ENCODE measurements at places on chromosomes 2 and 18. TPM values are rescaled to one million over a fixed set of nuclear protein-coding genes. Genes with fewer than 3 reads are reported as not detected.

- no peak for DNase-seq
Measured at GRCh38 chr2:70937866-70938585, 2.3 kb downstream of the ATP6V1B1 start.

DNA sequence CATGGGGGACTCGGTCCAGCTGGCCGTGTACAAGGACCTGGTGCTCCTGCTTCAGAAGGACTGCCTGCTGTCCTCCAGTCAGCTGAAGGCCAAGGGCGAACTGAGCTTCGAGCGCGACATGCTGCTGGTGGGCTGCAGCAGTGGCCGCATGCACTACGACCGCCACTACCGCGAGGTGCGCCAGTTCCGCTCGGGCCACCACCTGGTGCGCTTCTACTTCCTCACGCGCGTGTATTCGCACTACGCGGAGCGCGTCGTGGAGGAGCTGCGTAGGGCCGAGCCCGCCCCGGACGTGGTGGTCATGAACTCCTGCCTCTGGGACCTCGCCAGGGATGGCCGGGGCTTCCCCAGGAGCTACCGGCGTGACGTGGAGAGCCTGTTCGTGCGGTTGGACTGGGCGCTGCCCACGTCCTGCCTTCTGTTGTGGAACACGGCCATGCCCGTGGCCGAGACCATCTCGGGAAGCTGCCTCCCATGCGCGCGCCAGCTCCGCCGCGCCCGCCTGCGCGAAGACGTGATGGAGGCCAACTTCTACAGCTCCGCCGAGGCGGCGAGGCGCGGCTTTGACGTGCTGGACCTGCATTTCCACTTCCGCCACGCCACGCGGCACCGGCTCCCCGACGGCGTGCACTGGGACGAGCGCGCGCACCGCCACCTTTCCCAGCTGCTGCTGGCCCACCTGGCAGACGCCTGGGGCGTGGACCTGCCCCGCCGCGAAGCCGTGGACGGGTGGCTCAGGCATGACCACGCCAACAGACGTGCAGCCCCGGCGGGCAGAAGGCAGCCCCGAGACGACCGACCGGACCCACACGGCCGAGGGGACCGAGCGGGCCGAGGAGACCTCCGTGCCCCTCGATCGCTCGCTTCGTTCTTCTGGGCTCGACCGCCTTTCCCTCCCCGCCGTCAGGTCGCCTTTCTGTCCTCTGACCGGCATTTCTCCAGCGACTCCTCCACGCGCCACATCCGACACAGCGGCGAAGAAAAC lies 293.9 kb upstream of the ERBB4 start:
- DNase-seq: no peak

DNA sequence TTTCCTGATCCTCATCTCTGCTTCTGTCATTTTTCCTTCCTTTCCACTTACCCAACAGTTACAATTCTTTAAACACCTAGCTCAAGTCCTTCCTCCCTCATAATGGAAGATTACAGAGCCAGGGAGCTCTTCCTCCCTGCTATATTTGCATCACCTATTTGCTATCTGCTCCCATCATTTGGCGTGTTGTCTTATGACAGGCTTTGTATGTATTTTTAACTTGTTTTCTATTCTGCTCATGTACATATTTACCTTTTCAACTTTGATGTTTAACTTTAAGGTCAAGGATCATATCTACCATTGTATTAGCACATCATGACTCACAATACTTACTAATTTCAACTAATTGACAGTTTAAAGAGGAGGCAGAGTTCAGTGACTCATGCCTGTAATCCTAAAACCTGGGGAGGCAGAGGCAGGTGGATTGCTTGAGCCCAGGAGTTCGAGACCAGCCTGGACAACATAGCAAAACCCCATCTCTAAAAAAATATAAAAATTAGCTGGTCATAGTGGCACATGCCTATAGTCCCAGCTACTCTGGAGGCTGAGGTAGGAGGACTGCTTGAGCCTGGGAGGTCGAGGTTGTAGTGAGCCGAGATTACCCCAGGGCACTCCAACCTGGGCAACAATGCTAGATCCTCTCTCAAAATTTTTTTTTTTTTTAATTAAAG lies 308.0 kb upstream of the STON1 start:
- no peak for DNase-seq

- DNase-seq: no peak
Measured at GRCh38 chr2:205030695-205031094, 485.4 kb downstream of the PARD3B start.

The PCARE gene
- total RNA-seq: not detected

The UGT1A5 gene
- total RNA-seq: not detected
